ENCODE measurements at places on chromosomes 5 and 9. TPM values are rescaled to one million over a fixed set of nuclear protein-coding genes. Genes with fewer than 3 reads are reported as not detected.

CARD6 gene
- 16.7 TPM for total RNA-seq

ELOVL7 gene
- total RNA-seq = 7.5 TPM

SH3TC2 gene
- 0.48 TPM for total RNA-seq

FOXD4L6 gene
- 0.15 TPM for total RNA-seq

DNA sequence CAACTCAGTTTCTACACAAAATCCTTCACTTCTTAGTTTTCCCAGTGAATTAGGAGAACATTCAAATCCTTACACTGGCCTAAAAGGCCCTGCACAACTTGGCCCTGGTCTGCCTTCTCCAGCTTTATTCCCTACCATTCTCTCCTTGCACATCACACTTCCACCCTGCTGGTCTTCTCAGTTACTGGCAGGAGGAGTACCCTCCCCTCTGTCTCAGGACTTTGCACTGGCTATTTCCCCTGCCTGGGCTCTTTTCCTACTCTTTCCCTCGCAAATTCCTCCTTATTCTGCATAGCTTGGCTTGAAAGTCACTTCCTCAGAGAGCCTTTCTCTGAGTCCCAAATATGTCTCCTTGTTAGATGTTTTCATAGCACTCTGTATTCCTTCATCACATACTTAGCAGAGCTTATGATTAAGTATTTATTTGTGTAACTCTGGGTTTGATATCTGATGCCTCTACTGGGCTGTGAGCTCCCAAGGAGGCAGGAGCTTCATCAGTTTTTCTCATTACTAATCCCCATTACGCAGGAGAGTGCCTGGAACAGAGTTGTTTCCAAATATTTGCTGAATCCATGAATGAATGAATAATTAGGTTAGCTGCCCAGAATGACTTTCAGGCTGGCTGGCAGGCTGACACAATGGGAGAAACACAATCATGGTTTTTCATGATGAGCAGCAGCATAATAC lies 159.8 kb upstream of the KLF9 start:
- no peak for DNase-seq

DNA sequence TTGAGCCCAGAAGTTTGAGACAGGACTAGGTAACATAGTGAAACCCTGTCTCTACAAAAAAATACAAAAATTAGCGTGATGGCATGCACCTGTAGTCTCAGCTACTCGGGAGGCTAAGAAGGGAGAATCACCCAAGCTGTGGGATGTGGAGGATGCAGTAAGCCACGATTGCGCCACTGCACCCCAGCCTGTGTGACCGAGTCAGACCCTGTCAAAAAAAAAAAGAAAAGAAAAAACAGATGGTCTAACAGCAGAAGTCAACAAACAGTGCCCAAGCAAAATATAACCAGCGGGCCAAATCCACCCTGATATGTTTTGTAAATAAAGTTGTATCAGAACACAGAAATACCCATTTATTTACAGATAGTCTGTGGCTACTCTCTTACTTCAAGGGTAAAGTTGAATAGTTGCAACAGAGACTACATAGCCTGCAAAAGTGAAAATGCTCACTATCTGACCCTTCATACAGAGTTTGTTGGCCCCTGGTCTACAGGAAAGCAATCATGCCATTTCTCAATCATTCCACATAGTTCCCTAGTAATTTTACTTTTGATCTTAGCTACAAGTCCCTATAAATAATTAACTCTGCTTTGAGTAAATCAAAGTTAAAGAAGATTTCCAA lies 383.7 kb downstream of the TLE1 start:
- DNase-seq = no peak

- no peak for DNase-seq
These were observed 130.9 kb downstream of the NFIB start for GRCh38 chr9:14183001-14183400.

- no peak for DNase-seq
These were observed 17.2 kb downstream of the C5orf63 start for GRCh38 chr5:127055880-127056653.

DNA sequence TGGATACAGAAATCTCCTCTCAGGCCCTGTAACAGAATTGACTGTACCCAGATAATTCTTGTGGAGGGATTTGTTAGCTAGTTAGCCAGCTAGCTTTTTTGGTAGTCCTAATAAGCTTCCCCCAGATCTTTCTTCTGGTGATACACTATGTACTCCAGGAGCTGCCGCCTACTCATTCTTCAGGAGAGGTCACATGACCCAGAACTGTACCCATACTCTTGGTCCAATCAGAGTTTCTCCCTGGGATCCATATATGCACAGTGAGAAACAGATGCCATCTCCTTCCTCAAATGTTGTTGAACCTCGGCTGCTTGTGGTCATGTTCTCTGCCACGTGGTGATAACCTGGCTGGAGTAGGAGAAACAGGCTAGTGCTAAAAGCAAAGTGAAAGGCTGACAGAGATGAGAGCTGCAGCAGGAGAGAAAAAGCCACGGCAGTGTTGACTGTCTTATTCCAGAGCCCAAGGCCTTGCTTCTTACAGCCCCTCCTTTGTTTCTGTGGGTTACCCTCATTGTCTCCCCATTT lies 123.0 kb upstream of the RFX3 start:
- no peak for DNase-seq

GRCh38 chr5:142640316-142641005 lies 45.4 kb downstream of the FGF1 start:
- no peak for DNase-seq

- no peak for DNase-seq
These were observed 36.3 kb upstream of the PLIN2 start for GRCh38 chr9:19163631-19164030.

GRCh38 chr5:135024956-135025729 lies 8.9 kb downstream of the PITX1 start:
- DNase-seq = no peak

DNA sequence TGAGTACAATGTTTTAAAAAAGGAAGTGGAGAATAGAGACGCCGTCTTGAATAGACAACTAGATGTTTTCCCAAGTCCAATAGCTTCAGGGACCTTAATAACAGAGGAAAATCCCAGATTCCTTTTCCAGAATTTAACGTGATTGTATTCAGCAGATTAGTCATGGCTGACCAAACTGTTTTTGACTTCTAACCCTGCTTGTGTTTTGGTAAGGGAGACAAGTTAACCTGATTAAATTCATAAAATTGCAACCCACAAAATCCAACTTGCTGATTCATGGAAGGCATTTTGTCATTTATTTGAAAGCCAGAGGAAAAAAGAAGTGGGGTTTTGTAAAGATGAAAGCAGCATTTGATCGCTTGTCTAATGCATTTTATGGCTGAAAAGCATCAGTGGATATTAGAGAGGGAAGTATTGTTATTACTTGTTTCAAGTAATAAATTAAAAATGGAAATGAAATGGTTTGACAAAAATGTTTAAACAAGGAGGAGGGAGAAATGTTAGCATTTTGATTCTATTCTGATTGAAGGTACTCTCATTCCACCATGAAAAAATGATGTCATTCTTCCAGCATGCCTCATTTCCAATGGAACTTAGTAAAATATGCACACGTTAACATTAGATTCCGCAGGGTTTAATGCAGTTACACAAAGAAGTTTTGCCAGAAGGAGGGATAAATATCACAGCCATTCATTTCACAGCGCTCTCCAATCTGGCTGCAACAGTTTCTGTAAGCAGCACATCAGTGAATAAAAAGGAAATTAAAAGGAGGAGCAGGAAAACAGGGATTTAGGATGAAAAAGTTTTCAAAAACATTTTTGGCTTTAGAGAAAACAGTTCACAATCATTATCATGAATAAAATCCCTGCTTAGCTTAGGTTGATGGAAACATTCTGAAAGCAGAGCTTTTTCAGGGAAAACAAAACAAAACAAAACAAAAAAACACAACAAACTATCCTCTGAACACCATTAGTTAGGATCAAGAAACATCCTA lies 314.7 kb downstream of the PRR16 start:
- DNase-seq = no peak

DNA sequence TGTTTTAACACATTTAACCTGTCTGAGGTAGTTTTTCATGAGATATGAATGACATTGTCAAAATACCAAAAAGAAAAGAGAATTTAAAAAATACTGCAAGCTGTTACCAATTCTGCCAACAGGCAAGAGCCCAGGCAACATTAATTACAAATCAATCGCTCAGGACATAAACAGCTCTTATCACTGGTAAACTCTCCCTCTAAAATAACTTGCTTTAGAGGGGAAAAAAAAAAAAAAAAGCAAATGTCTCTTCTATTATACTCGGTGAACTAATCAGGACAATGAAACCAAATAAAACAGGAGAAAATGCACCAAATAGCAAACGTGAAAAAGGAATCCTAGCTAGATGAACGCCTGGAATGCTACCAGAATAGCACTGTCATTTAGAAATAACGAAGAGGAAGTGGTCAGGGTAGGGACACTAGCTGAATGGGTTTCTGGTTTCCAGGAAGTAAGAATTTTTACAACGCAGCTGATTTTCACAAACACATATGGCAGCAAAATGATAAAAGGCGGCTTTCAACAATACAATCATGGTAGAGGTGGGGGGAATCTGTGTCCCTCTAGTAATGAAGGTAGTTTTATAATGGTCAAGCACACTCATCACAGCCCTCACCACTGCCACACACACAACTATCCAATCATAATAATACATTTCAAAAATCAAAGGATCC lies 94.9 kb downstream of the DENND1A start:
- no peak for DNase-seq

GRCh38 chr5:133635051-133635450 lies 22.7 kb upstream of the FSTL4 start:
- no peak for DNase-seq

DNA sequence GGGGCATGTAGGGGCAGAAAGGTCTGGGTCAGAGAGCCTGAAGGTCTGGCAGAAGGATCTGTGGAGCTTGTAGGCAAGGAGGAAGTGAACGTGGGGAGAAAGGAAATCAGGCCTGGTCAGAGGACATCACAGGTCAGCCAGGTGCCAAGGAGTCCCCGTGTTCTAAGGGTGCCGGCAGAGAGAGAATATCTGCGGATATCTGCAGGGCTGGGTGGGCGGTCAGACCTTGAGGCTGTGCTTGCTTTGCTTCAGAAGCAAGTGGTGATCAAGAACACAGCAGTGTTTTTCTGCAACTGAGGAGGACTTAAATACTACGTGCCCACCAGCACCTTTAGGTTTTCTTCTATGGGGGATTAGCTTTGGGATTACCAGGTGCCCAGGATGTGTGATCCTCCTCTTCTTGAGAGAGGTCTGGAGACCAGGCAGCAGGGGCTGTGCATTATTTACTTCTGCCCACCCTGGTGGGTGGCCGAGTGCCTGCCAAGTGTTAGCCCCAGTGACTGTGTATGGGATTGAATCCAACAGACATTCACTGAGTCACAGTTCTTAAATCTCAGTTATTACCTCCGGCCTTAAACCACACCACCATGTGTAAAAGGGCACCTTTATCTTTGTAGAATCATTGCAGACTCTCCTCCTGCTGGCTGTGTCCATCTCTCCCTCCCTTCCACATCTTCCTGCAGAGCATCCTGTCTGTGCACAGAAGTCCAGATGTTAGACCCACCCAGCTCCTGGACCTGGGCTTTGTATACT lies 12.5 kb upstream of the SHB start:
- no peak for DNase-seq

Data from breast epithelium (tissue), 4 donors.